ENCODE measurements at places on chromosomes 16 and 17.

- DNase-seq = no peak
Measured at GRCh38 chr17:29732613-29733012, 109.9 kb upstream of the CORO6 start.

GRCh38 chr17:69047368-69048263 is 13.1 kb downstream of the ABCA9 start:
- peak; percentile 36 for DNase-seq

DNA sequence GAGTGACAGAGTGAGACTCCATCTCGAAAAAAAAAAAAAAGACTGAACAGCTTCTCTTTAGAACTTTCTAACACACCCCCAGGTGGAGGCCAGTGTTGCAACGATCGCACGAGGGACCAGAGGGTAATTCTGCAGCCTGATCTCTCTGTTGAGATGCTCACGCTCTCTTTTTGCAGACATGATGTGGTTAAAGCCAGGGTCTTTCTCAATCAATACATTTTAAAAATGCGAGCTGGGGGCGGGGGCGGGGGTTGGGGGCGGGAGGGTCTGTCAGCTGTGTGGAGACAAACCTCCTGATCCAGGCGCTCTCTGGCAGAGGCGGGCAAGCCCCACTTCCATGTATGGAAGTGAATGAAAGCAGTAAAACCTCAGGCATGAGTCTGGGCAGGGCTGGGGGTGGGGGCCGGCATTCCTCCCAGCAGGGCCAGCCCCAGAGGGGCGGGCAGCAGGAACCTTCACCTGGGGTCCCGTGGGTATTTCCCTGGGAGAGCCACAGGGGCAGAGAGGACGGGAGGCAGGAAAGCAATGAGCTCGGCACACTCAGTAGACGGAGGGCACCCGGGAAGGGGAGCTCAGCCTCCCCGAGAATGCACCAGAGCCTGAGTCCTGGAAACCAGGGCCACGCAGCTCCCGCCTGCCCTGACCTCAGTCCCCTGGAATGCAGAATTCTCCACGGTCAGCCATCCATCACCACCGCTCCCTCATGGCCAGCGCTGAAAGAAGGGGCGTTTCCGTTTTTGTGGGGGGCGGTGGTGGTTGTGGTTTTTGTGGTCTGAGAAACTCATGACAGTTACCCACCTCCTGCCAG is 28.0 kb downstream of the NXN start:
- peak; percentile 95 for DNase-seq

DNA sequence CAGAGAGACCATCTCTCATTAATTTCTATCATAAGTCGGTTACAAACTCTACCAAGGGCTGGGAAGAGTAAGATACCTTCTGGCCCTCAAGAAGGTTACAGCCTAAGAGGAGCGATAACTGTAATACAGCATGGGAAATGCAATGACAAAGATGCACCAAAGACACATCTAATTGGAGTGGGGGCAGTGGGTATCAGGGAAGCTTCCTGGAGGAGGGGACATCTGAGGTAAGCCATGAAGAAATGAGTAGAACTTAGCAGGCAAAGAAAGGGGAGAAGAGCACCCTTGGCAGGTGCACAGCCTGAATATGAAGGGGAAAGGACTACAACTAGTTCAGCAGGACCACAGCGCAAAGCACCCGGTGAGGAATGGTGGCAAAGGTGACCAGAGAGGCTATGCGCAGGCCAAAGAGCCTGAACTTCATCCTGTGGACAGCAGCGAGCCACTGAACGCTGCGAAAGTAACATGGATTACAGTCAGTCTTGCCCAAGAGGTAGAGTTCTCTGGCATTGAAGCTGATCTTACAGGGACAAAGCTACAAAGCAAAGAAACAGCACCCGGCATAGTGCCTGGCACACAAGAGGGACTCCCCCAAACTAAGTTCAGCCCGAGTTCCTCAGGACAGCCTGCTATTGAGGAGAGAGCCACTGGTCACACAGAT is 2.8 kb downstream of the TBC1D10B start:
- DNase-seq = no peak

DNA sequence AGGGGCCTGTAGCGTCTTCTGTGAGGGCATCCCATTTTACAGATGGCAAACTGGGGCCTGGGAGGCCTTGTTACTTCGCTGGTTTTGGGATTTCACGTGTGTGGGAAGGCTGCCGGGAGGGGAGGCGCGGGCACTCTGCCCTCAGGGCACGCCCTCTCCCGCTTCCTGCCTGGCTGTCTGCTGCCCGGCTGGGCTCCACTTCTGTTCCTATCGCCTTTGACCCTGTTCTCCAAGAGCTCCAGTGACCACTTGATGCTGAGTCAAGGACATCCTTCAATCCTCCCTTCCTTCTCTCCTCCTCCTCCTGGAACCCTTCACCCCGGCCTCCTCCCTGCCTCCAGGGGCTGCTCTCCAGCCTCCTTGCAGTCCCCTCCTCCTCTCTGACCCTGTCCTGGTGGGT is 16.0 kb downstream of the SPNS3 start:
- DNase-seq = peak; percentile 16

DNA sequence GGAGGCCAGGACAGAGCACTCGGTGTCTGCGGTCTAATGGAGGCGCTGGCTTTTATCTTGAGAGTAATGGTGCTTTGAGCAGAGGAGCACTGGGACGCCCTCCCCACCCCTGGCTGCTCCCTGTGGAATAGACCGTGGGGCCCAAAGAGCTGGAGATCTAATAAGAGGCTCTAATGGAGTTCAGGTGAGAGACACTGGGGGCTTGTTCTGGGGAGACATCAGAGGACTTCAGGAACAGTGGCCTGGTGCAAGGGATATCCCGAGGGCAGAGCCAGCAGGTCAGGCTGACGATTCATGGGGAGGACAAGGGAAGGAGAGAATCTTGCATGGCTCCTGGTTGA is 9.5 kb upstream of the KRT19 start:
- no peak for DNase-seq

- no peak for DNase-seq
Measured at GRCh38 chr16:10383626-10384025, 2.2 kb upstream of the ATF7IP2 start.

GRCh38 chr17:60540460-60540859 is 14.4 kb upstream of the APPBP2 start:
- DNase-seq = no peak

GRCh38 chr16:11253995-11254912 is 1.8 kb downstream of the SOCS1 start:
- DNase-seq = no peak

DNA sequence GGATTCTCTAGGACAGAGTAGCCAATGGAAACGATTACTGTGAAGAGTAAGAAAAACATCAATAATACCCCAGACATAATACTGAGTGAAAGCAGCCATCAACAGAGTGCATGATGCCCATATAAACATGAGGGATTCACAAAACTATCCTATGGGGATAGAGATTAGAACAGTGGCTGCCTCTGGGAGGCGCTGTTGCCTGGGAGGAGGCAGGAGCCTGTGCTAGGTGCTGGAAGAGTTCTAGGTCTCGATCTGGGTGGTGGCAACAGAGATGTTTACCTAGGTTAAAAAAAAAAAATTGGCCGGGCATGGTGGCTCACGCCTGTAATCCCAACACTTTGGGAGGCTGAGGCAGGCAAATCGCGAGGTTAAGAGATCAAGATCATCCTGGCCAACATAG is 7.9 kb downstream of the FA2H start:
- DNase-seq = no peak

DNA sequence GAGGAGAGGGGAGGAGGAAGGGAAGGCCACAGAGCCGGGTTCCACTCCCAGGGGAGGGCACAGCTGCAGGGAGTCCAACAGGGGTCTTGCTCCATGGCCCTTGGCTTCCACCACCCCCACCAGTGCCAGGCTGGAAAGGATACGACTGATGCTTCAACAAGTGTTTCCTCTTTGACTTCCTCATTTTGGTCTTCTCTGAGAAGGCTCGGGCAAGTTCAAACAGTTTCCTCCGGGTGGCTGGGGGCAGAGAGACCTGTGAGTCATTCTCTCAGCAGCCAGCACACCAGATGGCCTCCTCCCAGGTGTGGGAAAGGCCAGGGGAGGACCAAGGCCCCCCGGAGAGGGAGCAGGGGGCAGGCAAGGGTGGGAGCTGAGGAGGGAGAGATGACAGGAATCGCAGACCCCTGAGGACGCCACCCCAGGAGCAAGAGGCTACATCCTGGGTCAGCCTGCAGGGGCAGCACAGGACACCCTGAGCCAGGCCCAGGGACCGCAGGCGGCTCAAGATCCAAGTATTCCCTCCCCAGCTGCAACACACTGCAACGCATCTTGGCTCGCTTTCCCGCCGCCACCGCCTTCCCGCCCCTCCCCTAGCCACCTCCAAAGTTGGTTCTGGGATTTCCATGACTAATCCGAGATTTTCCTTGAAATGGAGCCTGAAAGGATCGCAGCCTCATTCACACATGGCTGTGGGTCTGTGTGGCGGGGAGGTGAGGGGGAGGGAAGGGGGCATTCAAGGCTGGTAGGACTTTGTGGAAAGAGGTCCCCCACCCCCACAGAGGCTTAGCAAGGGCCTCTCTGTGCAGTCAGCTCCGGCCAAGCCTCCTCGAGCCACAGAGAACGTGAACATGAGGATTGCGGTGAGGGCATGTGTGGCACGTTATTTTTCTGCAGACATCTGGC is 18.4 kb upstream of the MRPS23 start:
- peak; percentile 94 for DNase-seq

- no peak for DNase-seq
Measured at GRCh38 chr16:867421-868385, 67.2 kb upstream of the GNG13 start.

GRCh38 chr16:10629592-10629963 is 49.2 kb upstream of the EMP2 start:
- DNase-seq = no peak

DNA sequence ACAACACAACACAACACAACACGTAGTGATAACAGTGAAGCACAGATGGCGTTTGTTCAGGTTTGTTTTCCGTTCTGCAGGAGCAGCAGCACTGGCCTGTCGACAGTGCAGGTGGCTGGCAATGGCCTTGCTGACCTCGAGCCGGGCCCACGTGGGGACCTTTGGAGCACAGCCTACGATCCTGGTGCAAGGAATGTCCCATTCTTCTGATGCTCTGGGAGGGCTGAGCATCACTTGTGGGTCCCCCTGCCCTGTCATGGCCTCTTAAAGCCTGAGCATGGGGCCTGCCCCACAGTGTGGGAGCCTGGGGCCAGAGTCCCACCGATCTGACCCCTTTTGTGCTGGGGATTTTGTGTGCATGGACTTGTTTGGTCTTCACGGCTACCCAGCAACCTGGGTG is 6.8 kb downstream of the MAP2K3 start:
- no peak for DNase-seq

DNA sequence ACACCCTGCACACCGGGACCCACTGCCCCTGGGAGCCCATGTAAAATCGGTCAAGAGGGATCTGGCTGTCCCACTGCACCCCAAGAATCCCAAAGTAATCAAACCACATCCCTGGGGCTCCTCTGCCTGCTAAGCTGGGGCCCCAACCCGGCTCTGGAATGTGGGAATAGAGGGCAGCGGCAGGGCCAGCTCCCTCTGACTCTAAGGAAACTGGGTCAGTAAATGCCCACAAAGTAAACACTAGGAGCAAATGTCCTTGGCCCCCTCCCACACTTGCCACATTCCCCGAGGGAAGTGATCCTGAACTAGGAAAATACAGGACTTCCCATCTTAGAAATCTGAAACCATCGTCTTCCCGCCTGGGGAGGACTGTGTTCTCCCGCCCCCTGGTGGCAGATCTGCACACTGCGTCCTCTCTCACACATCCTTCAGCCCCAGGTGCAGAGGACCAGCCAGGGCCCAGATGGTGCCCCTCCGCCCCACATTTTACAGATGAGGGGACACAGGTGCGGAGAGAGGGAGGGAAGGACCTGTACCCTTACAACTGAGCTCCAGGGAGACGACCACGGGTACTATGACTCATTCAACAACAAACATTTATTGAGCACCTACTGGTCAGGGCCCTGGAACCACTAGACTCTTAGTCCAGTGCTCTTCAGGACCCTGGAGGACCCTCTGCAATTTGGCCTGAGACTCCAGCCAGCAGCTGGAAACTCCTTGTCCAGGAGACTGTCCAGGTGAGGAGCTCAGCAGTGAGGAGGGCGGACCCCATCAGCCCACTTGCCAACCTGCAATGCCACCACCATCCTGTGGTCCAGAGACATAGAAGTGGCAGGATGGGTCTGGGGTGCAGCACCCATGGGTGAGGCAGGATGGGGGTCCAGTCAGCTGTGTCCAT is 10.1 kb downstream of the P3H4 start:
- peak; percentile 81 for DNase-seq

GRCh38 chr17:79739148-79740062 is 8.7 kb downstream of the ENPP7 start:
- no peak for DNase-seq

DNA sequence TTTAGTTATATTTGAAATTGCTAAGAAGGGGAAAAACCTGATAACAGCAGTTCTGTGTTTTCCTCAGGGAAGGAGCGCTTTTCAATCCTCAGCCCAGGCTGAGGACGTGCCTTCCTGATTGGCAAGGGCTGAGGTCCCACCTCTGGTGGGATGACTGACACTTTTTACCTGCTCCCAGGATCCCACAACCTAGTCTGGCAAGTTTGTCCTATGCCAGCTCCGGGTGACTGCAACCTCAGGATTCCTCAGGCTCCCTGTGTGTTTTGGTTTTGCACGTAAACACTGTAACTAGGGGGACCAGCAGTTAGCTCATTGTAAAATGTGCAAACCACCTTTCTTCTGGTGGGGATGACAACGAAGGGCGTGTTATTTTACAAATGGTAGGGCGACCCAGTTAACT is 7.5 kb downstream of the MARCHF10 start:
- DNase-seq = peak; percentile 52

- DNase-seq = no peak
Measured at GRCh38 chr17:63479495-63480184, 2.8 kb downstream of the ACE start.

- DNase-seq = peak; percentile 71
Measured at GRCh38 chr17:82914375-82914774, 74.6 kb upstream of the ZNF750 start.

DNA sequence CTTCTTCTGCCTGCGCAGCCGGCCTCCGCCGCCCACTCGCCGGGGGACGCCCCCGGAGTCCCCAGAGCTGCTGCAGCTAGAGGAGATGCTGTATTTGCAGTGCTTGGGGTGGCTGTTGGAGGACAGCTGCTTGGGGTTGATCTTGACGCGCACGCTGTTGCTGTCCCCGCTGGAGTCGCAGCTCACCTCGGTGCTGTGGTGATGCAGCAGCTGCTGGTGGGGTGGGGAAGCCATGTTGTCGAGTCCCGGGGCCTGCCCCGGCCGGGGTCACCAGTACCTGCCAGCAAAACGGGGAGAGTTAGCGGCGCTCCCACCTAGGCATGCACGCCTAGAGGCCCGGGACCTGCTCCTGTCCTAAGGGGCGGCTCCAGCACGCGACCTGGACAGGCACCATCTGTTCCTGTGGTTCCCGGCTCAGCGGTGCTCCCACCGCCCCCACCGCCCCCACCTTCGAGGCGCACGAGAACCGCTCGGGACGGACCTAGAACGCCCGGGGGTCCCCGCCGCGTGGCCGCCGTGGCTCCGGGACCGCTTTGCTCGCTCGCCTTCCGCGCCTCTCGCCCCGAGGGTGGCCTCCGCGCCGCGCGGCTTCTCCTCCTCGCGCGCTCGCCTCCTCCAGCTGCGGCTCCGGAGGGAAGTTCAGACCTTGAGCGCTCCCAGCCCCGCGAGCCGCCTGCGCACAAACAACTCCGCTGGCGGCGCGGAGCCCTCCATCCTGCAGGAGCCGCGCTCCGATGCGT is 863 bp downstream of the ADCY9 start:
- DNase-seq = peak; percentile 70
